Naive B cell (primary cell): ENCODE measurements at places on chromosomes 1 and 21. TPM values are rescaled to one million over a fixed set of nuclear protein-coding genes. Genes with fewer than 3 reads are reported as not detected.

DNA sequence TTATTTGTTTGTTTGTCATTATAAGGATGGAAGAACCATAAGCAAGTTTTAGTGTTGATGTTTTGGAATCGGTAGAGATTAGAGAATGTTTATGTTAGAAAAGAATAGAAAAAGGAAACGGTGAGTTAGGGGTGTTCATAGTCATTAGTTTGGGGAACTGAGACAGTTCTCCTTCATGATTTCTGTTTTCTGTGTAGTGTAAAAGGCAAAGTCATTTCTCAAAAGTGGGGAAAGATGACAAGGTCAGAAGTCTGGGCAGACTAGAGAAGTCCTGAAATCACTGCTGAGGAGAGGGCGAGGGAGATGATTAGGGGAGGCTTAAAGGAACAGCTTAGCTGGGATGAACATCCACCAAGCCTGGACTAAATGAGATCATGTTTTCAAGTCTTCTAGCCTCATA, 498.9 kb downstream of the TTLL7 start:
- DNase-seq, result no peak

- DNase-seq, result no peak
These were observed 644.2 kb downstream of the PTPRU start for GRCh38 chr1:29880556-29880955.

Gene PRSS38
- not detected for polyA plus RNA-seq

- no peak for DNase-seq
These were observed 17.1 kb downstream of the ZNF362 start for GRCh38 chr1:33273406-33273805.

DNA sequence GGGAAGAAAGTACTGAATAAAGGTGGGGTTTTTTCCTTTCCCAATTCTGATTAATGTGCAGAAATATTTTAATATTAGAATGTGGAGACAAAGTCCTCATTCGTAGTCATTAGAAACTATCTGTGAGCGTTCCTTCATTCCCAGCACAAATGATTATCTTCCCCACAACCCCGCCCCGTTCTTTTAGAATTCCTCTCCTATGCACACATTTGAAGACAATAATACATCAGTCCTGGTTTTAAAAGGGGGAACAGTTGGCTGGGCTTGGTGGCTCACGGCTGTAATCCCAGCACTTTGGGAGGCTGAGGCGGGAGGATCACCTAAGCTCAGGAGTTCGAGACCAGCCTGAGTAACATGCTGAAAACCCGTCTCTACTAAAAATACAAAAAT, 876 bp downstream of the ALDH9A1 start:
- DNase-seq, result no peak

Gene VPS13D
- polyA plus RNA-seq, result 7.6 TPM

Gene SYNC
- not detected for polyA plus RNA-seq

GRCh38 chr1:84803604-84804003, 89.4 kb downstream of the LPAR3 start:
- no peak for DNase-seq

DNA sequence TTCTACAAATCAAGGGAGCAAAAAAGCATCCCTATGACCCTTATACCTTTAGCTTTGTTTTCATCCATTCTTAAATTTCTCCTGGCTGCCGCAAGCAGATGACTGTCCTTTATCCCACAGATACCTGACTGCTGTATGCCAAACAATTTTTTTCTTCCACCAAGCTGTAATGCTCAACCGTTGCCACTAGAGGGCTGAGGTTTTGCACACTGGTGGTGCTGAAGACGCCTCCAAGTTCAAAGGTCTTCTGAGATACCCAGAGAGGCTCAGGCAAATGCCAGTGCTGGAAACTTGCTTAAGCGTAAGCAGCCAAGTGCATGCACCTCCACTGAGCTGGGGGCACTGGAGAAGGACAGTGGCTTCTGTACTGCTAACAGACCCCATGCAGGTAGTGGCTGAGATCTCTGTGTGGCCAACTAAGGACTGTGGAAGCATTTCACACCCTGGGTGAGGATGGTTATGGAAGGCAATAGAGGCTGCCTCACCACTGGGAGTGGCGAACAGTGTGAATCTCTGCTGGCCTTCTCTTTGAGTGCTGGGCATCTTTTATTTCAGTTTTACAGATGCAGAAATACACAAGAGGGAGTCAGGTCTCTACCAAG, 28.5 kb downstream of the CNIH3 start:
- peak; percentile 7 for DNase-seq

DNA sequence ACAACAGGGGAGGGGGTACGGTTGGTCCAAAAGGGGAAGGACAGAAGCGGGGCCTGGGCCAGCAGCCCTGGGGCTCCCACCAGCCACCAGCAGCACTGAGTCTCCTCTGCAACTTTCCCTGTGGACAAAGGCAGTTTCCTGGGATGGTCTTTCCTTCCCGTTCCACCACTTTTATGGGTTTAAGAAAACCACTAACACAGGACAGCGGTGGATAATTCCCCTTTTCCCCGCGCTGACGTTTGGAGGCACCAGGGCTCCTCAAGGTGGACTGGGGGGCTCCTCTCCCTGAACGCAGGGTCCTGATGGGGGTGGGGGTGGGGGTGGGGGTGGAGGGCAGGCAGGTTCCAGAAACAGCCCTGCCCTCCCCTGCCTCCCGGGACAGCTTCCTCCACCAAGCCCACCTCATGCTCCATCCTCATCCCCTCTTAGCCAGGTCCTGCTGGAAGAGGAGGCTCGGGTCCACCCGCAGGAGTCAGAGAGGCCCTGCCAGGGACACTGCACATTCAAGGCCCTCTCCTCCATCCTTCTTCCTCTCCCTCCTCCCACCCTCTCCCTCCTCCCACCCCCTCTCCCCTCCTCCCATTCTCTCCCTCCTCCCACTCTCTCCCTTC, 4.8 kb upstream of the COL6A1 start:
- no peak for DNase-seq

DNA sequence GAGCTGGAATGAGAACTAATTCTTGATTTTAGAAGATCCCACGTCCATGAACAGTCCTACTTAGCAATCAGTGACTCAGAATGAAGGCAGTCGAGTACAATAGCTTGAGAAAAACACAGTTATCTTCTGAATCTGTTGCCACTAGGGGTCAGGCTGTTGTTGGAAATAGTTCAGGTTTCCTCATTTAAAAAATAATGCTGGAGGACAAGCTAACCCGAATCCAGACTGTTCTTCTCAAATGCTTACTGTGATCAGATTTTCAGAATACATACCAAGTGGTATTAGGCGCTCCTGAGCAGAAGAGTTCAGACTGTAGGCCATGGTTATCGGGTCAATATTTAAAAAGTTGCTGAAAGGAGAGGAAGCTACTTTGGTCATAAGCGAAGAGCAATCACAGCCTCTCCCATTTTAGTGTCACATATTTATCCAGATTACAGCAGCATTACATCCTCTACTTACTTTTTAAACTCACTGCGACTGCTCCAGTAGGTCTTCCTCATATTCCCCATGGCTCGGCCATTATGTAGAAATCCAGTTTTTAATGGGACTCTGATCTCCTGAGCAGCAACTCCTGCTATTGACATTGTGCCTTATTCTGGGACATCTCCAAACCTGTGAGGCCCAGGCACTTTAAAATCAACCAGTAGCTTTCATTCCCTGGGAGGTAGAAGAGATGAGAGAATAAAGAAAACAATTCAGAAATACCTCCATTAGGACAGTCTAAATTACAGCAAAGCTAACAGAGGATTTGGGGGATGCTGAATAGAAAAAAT, 10.9 kb downstream of the ERRFI1 start:
- peak; percentile 37 for DNase-seq

GRCh38 chr1:17425806-17426600, 13.5 kb downstream of the RCC2 start:
- DNase-seq, result no peak

GRCh38 chr1:9710037-9710436, 58.5 kb downstream of the PIK3CD start:
- no peak for DNase-seq

Gene MYOG
- not detected for polyA plus RNA-seq

GRCh38 chr1:147627435-147628110, 42.8 kb downstream of the ACP6 start:
- peak; percentile 33 for DNase-seq

- DNase-seq, result no peak
These were observed 130.3 kb downstream of the FGGY start for GRCh38 chr1:59427155-59427554.

Gene FCRLA
- polyA plus RNA-seq, result 1,343 TPM

- DNase-seq, result no peak
These were observed 429.6 kb downstream of the USP25 start for GRCh38 chr21:16159213-16159970.

Gene OR10Z1
- polyA plus RNA-seq, result not detected

DNA sequence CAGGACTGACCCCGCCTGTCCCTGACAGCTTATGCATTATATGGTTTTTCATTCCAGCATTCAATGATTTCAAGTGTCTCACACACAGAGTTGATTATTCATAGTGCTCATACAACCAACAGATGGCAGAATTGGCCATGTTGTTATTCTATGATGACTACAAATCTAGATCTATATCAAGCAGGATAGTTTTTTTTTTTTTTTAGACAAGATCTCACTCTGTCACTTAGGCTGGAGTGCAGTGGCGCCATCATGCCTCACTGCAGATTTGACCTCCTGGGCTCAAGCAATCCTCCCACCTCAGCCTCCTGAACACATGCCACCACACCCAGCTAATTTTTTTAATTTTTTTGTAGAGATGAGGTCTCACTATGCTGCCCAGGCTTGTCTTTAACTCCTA, 40.1 kb upstream of the LRRC8D start:
- no peak for DNase-seq

DNA sequence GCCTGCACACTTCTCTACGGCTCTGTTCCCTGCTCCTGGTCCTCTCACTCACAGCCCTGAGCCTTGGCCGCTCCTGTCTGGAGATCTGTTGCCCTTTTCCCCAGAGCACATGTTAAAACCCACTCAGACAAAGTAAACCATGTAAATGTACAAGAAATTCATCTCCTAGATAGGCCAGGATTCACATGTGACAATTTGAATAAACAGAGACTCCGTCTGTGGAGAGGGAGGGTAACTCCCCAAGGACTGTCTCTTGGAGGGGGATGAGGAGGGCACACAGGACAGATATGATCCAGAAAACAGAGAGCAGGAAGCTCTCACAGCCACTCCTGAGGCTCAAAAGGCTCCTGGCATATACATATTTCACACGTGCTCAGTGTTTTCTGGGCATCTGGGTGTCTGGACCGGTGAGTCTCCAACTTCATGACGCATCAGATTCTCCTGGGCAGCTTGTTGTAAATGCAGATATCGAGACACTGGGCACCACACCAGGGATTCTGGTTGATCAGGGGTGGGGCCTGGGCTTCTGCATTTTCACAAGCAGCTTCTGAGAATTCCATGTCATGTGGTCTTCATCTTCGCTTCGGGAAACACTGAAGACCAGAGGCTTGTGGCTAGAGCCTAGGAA, 6.4 kb upstream of the KAZN start:
- no peak for DNase-seq

Gene NEK2
- not detected for polyA plus RNA-seq

DNA sequence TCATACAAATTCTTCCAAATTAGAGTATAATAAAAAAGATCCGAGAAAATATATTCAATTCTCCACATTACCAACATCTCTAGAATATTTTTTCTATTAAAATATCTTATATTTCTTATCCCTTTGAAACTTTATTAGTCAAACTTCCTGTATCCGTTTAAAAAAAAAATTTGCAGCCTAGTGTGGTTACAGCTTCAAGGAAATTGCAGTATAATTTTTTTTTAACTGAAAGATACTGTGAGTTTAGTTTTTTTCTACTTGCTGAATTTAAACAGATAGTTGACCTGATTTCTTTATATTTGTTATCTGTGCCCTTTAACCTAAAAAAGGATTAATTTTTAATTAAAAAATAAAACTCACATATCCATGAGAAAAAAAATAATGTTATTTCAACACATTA, 1.5 kb downstream of the RGS18 start:
- no peak for DNase-seq

DNA sequence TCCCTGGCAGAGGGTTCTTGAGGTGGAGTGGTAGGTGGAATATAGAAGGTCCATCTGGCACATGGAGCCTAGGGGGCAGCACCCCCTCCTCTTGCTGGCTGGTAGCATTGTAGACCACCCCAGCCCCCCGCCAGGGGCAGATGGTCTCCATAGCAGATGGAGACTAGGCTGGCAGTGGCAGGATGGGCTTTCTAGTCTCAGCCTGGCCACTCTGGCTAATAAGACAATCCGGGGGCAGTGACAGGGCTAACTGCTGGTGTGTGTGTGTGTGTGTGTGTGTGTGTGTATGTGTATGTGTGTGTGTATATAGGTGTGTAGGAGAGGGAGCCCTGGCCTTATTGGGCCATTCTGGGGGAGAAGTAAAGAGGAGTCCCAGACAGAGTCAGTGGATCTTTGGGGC, 16.1 kb downstream of the UTP11 start:
- no peak for DNase-seq

DNA sequence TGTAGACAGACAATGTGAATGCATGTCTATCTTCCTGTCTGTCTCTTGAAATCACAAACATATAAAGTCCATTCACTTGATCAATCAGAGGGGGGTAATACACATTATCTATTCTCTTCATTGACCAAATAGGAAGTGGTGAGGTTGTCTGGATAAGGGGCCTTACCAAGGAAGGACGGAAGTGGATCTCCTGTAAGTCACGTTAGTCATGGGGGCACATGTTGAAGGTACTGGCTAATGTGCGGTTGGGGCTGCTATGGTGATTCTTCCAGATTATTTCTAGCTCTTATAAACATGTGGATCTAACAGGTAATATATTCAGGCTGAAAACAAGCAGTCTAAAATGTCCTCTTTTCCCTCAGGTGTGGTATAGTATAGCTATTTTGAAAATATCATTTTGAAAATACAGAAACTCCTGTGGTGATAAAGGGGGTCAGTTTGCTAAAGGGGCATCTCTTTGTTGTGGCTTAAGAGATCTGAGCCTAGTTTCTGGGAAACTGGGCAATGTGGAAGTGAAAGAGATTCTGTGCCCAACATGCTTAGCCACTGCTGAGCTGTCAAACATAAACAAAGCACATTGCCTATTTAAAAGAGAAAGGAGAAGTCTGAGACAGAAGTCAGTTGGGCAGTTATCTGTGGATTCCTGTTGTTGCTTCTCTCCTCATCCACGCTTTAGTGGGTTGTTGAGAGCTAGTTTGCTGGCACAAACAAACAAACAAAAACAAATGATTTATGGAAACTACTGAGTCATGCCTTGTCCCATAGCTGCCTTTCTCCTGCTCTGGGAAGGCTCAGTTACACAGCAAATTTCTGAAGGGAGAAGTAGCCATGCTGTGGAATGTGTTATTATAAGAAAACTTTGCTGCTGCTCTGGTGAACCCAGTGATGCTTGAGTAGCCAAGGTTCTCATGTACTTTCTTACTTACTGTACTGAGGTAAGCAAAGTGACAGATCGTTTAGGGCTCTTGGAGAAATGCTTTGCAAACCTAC, 166.9 kb downstream of the HLX start:
- peak; percentile 71 for DNase-seq

DNA sequence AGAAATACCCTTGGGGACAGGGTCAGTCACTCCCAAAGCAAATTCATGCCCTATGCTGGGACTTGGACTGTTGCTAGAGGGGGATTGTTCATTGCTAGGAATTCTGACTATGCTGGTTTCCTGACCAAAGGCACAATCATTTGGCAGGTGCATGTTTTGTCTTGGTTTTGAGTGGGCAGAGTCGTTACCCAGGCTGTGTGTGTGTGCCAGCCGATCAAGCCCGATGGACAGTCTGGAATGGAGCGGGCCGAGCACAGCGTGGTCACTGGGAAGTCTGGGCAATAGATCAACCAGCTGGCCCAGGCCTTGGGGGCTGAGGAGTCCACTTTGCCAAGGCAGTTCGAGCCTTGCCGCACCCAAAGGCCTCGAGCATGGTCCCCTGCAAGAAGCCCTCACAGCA, 60.9 kb downstream of the HTR6 start:
- no peak for DNase-seq

Gene KRTAP19-3
- polyA plus RNA-seq, result not detected
